ENCODE measurements at places on chromosomes 13 and 19.

DNA sequence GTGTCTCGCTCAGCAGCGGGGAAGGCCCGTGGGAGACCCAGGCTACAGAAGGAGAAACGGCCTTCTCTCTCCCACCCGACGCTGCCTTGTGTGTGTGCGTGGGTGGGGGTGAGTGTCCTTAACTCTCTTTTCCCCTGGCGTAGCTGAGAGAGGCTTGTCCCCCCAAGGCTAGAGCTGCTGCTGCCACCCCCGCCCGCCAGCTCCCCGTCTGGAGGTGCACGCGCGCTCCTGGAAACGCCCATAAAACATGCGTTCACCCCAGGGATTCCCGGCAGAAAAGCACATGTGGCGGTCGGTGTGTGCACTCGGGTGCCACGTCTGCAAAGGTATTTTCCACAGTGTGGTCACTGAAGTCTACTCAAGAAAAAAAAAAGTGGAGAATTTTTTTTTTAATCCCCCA, 36.1 kb downstream of the GADD45B start:
- peak; percentile 35 for DNase-seq

- no peak for DNase-seq
Measured at GRCh38 chr19:21603431-21604231, 98.2 kb downstream of the ZNF429 start.

DNA sequence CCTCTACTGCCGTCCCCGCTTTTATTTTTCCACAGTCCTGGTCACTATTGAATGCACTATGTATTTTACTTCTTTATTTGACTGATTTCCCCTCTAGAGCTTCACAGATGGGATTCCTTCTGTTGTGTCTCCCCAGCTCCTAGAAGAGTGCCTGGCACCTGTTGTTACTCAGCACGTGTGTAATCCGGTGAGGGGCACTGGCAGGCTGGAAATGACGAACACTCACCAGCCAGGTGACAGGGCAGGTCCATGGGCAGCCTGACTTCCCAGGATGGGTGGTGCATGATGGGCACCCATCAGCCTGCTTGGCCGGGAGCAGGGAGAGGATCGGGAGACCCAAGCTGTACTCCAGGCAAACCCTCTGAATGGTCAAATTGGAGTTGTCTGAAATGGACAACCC, 67.2 kb downstream of the CEBPG start:
- DNase-seq, result no peak

DNA sequence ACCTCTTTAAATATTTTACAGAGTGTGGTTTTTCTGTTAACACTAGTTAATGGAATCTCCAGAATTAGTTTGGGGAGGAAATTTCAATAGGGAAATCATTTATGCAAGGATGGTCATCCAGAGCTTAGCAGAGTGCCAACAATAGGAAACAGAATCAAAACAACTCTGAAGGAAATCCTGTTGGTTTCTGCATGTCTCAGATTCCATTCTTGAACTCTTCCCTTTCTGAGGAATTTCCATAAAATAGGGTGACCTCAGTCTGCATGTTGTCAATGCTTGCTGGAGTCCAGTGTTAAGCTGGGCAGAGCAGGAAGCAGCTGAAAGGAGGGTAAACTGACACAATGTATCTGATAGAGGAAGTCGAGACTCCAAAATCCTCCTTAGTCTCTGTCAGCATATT, 16.9 kb downstream of the CBY2 start:
- no peak for DNase-seq

- no peak for DNase-seq
Measured at GRCh38 chr19:53982611-53983010, 8.8 kb upstream of the CACNG6 start.

DNA sequence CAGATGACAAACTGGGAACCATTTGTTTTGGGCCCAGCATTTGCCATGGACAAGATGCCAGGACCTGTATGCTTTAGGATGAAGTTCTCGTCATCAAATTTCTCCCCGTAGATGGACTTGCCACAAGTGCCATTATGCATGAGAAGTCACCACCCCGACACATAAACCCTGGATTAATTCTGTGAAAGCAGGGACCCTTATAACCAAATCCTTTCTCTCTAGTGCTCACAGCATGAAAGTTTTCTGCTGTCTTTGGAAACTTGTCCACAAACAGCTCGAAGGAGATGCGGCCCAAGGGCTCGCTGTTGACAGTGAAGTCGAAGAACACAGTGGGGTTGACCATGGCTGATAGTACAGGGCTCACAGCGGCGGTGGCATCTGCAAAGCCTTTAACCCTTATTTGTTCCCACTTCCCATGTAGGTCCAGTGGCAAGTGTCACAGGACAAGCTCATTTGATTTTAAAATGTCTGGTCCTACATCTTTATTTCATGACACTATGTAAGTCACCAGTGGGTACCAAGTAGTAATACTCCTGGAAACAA, 75.2 kb upstream of the MIR17HG start:
- no peak for DNase-seq

- peak; percentile 81 for DNase-seq
Measured at GRCh38 chr13:114049026-114049425, 75.2 kb upstream of the C13orf46 start.

DNA sequence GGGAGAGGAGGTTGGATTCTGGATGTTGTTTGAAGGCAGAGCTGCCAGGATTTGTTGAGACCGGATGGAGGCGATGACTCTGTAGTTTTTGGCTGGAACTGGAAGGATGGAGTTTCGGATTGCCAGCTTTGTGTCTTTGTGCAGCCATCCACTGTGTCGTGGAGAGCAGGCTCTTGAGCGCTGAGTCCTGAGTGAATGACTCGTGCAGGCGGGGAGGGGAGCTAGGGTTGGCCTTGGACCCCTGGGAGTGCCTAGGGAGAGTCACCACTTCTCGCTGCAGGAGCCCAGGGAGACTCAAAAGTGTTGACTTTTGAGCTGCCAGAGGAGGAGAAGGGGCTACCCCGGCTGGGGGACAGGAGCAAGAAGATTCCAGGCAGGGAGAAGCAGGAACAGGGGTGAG, 3.9 kb downstream of the TOMM40 start:
- DNase-seq, result no peak

GRCh38 chr13:91946498-91947070, 548.2 kb downstream of the GPC5 start:
- DNase-seq, result no peak

- no peak for DNase-seq
Measured at GRCh38 chr13:95660981-95661581, 15.9 kb upstream of the DNAJC3 start.

DNA sequence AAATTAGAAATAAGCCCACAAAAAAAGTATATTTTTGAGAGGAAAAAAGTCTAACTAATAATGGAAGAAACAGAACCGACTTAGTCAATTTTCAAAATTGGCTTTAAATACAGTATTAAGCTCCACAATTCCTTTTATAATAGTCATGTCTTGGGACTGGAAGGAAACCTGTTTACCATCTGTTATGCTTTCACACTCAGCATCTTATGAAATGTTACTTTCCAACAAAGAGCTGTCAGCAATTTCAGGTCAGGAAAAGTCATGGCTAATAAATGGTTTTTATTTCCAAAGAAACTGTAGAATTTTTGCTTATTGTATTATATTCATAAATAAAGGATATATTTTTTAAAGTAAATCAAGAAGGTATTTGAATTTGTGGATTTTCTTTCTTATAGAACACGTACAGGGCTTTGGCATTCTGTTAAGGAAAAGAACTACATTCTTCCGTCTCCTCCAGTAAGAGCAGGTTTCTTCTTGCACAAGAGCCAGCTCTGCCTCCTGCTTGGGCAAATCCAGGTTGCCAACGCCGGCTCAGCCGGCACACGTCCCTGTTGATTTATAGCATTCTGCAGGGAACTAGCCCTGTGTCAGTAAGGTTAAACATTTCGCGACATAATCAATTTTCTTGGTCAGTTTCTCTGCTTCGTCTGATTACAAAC, 52.9 kb upstream of the GPR12 start:
- no peak for DNase-seq

DNA sequence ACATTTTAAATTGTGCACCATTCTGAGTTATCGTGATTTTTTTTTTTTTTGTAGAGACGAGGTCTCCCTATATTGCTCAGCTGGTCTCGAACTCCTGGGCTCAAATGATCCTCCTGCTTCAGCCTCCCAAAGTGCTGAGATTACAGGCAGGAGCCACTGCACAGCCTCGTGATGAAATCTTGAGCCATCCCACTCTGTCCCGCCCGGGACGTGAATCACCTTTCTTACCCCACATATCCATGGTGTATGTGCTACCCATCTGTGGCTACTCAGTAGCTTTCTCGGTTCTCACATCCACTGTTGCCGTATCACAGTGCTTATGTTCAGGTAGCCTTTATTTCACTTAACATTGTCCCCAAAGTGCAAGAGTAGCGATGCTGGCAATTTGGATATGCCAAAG, 26.5 kb downstream of the PAK4 start:
- no peak for DNase-seq

GRCh38 chr13:22700246-22700887, 480.4 kb upstream of the SGCG start:
- no peak for DNase-seq

- DNase-seq, result no peak
Measured at GRCh38 chr13:111168107-111168506, 53.0 kb downstream of the ARHGEF7 start.

DNA sequence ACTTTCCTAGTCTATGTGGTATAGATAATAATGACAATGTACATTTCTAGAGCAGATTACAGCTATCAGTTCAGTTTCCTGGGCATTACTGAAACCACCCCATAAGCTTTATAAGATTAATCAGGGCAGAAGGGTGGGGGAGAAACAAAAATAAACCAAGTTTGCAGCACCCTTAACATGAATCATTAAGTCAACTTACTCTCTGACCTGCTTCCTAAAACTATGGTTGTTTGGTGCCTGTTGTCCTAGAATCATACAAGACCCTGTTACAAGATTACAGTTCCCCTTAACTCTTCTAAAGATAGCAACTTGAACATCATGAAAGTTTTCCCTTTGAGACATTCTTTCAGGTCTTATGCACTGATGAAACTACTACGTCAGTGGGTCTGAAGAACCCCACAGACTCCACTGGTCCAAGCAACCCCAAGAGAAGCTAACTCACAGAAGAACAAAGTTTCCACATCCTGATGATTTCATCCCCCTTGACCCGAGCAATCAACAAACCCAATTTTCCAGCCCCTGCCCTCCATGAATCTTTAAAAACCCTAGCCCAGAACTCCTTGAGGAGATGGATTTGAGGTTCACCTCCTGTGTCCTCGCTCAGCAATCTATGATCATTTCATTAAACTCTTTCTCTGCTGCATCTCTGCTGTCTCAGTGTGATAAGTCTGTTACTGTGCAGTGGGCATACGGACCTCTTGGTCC, 336.5 kb downstream of the FOXO1 start:
- DNase-seq, result peak; percentile 8

- DNase-seq, result no peak
Measured at GRCh38 chr13:89061821-89062220, 1390.7 kb downstream of the SLITRK5 start.

DNA sequence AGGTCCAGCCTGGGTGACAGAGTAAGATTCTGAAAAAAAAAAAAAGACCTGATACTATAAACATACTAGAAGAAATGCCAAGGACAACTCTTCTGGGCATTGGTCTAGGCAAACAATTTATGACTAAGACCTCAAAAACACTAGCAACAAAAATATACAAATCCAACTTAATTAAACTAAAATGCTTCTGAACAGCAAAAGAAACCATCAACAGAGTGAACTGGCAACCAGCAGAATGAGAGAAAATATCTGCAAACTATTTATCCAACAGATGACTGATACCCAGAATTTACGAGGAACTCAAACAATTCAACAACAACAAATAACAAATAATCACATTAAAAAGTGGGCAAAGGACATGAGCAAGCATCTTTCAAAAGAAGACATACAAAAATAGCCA, 26.8 kb upstream of the GPC6 start:
- no peak for DNase-seq

DNA sequence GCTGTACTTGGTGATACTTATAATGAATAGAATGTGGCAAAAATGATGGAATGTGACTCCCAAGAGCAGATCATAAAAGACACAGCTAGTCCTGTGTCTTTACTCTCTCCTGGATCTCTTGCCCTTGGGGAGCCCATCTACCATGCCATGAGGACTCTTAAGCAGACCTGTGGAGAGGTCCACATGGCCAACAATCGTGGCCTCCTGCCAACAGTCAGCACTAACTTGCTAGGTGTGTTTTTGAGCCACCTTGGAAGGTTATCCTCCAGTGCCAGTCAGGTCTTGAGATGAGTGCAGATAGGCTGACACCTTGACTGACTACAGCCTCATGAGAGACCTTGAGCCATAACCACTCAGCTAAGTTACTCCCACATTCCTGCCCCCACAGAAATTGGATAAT, 22.3 kb upstream of the GPR183 start:
- DNase-seq, result no peak

- no peak for DNase-seq
Measured at GRCh38 chr19:39867133-39867532, 21.0 kb upstream of the FBL start.

GRCh38 chr19:44587963-44588770, 25.2 kb upstream of the IGSF23 start:
- DNase-seq, result peak; percentile 7

DNA sequence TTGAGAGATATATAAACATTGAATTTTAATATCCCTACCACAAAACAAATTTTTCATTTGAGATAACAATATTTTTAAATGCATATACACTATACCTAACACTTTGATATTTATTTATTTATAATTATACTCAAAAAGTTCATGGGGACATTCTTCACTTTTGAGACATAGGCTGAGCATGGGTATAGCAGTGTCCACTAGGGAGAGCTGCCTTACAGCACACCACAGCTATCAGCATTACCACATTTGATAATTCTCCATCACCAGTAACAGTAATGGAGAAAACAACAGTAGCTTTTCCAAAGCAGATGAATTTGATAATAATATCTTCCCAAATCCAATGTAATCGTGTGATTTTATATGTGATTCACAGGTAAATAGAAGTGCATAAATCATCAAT, 626.1 kb downstream of the DACH1 start:
- DNase-seq, result no peak

- DNase-seq, result no peak
Measured at GRCh38 chr13:80217614-80218456, 123.1 kb downstream of the SPRY2 start.

DNA sequence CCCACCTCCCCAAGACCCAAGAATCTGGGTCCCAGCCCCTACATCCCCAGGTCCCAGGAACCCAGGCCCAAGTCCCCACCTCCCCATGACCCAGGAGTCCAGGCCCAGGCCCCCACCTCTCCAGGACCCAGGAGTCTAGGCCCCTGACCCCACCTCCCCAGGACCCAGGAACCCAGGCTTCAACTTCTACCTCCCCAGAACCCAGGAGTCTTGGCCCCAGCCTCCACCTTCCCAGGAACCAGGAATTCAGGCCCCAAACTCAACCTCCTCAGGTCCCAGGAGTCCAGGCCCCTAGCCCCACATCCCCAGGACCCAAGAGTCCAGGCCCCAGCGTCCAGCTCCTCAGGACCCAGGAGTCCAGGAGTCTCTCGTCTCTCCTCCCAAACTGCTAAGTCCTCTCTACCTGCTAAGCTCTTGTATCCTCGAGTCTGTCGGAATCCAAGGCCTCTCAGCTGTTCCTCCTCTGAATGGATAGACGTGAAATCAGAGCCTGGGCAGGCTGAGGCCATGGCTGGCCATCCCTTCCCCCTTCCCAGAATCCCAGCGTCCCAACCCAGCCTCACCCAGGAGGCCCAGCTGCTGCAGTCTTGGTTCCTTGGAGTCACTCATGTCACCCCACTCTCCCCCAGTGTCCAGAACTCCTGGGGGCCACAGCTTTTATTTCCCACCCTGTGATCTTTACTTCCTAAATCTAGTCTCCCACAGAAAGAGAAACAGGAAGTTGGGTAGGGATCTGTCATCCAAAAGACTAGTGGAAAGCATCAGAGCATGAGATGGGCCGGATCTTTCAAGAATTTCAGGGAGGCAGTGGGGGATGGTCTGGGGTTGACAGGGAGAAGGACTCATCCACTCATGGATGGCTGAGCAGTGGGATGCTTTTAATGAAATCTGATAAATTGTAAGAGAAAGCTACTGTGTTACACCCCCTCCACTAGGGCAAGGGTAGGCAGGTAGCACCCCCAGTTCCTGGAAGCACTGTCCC, at the start of gene CD209:
TSS of gene CD209 (minus strand) at position 632 of the 982 bp plus-strand sequence. CDS start at position 609, 23 bp downstream.
- DNase-seq, result no peak
